Stimulated activated CD4-positive, alpha-beta T cell treated with anti-CD3 and anti-CD28 coated beads, TNF-alpha, amount 100 ng/mL, for 4 hours (primary cell): ENCODE measurements at places on chromosomes 3 and 15.

DNA sequence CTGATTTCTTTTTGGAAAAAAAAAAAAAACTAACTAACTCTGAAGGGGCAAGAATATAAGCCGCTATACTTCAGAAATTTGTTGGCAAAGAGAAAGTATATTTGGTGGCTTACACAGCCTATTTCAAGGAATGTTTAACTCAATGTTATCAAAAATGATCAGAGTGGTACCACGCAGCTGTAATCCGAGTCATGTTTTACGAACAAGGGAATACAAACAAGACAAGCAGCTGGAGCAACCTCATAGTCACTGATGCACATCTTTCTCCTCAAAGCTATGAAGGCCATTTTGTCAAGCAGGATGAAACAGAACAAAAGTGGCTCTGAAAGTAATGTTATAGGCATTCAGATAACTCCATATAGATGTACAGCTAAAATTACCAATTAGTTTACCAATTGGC is 81.2 kb downstream of the SCAPER start:
- no peak for DNase-seq

DNA sequence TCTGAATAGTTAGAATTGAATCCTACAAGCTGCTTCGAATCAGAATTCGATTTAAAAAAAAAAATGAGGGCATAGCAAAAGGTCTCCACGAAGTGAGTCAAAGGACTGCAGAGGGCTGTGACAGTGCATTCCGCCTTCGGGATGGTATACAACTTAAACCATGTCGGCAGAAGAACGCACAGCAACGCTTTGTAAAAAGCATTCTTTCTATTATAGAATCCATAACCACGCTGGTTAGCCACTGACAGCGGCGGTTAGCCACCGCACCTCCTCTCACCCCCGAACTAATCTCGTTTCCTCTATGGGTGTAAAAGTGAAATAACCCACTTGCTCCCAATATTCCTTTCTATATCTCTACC is 664 bp upstream of the PIK3CA start:
- DNase-seq: no peak

GRCh38 chr3:30393079-30393478 is 213.3 kb upstream of the TGFBR2 start:
- DNase-seq: no peak

DNA sequence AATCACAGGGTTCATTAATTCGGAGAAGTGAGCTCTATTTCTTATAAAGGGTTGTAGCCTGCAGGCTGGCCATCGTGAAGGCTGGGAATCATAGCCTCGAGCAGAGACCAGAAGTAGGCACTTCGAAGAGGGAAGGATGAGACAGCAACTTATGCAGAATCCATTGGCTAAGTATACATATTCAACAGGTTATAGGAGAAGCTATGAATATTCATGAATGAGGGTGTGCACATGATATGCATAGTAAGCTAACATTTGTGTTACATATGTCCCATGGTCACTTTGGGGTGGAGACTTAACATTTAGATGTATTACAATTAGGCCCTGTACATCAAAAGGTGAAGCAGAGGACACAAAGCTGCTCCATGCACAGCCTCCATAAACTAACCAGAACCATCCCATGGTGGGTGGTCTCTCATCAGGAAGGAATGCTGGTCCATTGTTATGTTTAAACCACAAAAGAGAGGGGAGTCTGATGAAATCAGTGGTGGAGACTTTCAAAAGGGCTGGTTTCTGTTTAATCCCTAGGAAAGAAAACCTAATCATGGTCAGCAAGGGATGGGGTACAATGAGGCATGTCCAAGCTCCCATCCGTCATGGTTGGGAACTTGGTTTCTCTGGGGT is 80.8 kb upstream of the FHIT start:
- no peak for DNase-seq

DNA sequence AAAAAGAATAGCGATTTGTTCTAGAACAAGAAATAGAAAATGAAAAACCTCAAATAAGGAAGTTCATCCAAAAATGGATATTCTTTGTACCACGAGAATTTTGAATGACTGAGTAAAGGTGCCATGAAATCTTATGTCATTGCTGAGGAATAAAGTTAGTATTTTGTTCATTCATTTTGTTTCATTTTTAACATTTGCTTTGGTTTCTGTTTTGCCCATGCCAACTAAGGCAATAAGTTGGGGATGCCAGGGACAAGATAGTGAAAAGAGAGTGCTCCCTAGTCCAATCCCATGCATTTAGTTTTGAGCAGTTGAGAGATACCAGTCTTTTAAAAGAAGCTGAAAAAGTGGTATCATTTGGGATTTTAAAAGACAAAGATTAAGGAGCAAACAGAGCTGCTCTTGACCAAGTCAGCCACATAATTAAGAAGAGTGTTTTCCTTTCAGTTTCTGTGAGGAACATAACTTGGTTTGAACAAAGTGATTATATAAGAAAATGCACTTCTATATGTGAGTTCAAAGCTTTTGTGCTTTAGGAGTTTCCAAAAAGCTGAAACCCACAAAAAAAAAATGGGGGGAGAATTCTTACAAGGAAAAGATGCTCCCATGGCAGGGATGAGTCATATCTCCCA is 201.4 kb downstream of the PLOD2 start:
- DNase-seq: no peak

DNA sequence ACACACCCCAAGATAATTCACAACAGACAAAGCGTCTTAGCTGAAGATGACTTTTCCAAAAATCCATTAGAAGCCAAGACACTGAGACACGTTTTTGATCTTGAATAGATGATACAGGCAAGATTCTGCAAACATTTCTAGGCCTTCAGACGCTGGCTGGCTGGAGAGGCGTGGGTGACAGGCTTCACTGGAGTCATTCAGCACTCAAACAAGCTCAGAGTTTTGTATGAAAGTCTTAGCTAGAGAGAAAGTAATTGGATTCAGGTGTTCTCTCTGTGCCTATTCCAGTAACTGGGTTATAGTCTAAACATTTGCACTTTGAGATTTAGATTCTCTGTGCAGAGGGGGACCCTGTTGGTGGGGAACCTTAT is 147.7 kb upstream of the BHLHE40 start:
- no peak for DNase-seq

GRCh38 chr3:194381460-194381875 is 11.9 kb upstream of the LRRC15 start:
- DNase-seq: no peak

GRCh38 chr3:179156775-179157174 is 8.6 kb downstream of the PIK3CA start:
- no peak for DNase-seq

GRCh38 chr3:148146241-148146640 is 551.5 kb upstream of the AGTR1 start:
- DNase-seq: no peak

GRCh38 chr15:65409036-65409631 is 13.6 kb downstream of the IGDCC4 start:
- DNase-seq: no peak

DNA sequence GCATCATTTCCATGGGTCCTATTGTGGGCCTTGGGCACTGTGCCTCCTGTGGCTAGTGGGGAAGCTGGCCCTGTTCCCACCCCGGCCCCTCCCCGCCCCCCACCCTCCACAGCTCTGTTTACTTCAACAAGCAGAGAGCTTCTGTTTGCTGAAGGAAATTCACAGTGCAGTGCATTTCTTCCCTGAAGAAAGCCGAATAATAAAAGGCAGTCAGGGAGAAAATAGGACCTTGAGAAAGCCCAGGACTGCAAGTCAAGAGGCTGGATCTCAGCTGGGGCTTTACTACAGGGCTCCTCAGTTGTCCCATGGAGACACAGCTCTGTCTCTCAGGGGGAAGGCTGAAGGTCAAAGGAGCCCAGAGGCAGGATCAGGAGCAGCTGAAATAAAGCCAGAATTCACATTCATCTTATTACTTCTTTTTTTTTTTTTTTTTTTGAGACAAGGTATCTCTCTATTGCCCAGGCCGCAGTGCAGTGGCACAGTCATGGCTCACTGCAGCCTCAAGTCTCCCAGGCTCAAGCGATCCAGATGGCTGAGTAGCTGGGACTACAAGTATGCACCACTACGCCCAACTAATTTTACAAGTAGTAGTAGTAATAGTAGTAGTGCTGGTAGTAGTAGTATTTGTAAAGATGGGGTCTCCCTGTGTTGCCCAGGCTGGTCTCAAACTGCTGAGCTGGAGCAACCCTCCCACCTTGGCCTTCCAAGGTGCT is 33.0 kb upstream of the LACTB start:
- DNase-seq: no peak

DNA sequence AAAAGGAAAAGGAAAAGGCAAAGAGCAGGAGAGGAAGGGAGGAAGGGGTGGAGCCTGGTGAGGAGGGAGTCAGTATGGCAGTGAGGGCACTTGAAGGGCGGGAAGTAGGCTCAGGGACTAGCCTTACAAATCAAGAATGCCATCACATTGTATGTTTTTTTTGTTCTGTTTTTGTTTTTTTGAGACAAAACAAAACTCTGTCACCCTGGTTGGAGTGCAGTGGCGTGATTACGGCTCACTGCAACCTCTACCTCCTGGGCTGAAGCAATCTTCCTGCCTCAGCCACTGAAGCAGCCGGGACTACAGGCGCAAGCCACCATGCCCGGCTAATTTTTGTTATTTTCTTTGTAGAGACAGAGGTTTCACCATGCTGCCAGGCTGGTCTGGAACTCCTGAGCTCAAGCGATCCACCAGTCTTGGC is 10.5 kb upstream of the PIK3CB start:
- DNase-seq: no peak

DNA sequence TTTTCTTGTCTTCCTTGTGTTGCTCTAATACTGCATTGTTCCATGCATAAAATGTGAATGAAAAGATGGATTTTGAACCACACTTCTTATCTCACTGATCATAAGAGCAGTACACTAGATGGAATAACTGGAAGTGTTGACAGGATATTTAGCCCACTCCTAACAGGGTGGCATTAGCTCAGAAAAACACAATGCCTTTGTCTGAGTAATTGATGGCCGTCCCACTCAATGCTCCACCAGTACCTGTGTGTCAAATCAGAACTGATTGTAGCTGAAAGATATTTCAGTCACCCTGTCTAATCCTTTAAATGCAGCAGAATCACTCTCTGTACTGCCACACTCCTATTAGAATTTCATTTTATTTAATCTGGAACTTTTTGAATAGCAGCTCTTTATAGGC is 526.5 kb downstream of the UNC13C start:
- no peak for DNase-seq

GRCh38 chr3:98343647-98344507 is 9.8 kb upstream of the OR5K4 start:
- DNase-seq: no peak

- no peak for DNase-seq
These were observed 172.7 kb downstream of the SYNPR start for GRCh38 chr3:63450634-63451363.

GRCh38 chr15:82540055-82540983 is at the start of gene RPS17:
RPS17 (minus strand) TSS chr15:82540457; CDS start chr15:82540428, 29 bp downstream.
- peak; percentile 98 for DNase-seq

DNA sequence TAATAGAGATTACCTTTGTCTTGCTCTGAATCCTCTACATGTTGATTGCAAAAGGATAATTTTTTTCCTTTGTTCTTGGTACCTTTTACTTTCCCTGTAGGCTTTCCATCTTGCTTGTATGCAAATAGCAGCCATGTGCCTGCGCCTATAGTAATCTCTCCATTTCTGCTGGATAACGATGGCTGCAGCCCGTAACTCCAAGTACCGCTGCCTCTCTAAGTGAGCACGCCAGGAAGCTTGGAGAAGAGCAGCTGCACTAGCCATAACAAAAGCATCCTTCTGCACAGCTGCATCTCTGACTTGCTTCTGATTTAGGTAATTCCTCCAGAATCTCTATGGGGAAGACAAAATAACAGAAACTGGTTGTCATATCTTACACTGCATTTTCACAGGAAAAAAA is 89.3 kb downstream of the NR2E3 start:
- DNase-seq: no peak

GRCh38 chr3:190182418-190183043 is 61.8 kb upstream of the P3H2 start:
- no peak for DNase-seq

DNA sequence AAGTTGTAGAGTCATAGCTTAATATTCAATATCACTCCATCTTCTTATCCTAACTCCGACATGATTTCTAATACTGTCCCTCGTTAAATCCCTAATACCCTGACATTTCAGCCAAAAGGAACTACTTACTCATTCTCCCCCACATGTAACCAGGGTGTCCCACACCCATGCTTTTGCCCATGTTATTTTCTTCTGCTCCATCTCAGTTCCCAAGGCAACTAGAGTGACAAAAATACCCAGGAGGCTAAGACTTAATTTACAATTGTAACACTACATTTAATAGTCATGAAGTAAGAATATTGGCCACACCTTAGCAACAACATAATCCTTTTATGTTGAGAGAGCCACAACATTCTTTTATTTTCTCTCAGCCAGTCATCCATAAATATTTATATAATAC is 248.5 kb upstream of the TGFBR2 start:
- DNase-seq: no peak

- DNase-seq: no peak
These were observed 442.7 kb downstream of the OCA2 start for GRCh38 chr15:27656296-27656987.

GRCh38 chr3:154657218-154657617 is 227.2 kb upstream of the GPR149 start:
- no peak for DNase-seq

- DNase-seq: no peak
These were observed 32.2 kb downstream of the KAT2B start for GRCh38 chr3:20072422-20072821.

DNA sequence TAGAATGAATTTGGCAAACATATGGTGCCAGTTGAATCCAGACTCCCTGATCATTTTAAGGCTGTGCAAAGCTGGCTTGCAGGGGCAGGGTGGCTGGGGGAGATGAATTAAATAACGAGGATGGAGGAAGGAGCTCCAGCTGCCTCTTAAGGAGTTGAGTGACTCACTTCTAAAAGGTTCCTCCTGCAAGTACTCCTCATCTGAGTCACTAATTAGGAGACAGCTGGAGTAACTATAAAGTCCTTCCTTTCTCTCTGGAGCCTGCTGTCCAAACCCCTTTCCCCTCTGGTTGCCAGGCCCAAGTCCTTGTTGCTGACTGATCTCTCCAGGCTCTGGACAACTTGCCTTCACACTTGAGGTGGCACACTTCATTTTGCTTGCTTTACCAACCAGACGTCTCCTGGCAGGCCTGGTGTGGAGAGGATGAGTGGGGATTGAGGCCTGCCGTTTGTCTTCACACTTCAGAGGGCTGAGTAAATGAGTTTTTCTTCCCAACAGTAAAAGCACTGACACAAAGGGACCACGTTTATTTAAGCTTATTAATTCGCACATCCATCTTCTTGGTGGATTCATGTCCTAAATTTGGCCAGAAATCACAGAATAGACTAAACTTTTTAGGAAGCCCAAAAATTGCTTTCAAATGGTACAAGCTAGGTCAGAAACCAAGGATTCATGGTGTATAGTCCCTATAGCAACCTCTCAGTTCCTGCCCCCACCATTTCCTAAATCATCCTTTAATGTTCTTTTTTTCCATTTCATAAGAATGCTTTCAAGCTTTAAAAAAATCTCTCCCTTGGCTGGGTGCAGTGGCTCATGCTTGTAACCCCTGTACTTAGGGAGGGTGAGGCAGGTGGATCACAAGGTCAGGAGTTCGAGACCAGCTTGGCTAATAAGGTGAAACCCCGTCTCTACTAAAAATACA is 90.5 kb upstream of the MYRIP start:
- no peak for DNase-seq

GRCh38 chr3:183487016-183487415 is 58.6 kb upstream of the MCF2L2 start:
- no peak for DNase-seq

GRCh38 chr3:131796111-131796510 is 238.7 kb downstream of the CPNE4 start:
- no peak for DNase-seq
